Activated CD4-positive, alpha-beta T cell treated with anti-CD3 and anti-CD28 coated beads, Interleukin-2, amount 50 U/mL, for 48 hours (primary cell): ENCODE measurements at places on chromosomes 7 and 10.
A peak's percentile ranks its signal among the peaks of the same experiment; 100 is the strongest.

GRCh38 chr10:27743877-27744801 lies 1.5 kb downstream of the MKX start:
- peak; percentile 21 for DNase-seq

DNA sequence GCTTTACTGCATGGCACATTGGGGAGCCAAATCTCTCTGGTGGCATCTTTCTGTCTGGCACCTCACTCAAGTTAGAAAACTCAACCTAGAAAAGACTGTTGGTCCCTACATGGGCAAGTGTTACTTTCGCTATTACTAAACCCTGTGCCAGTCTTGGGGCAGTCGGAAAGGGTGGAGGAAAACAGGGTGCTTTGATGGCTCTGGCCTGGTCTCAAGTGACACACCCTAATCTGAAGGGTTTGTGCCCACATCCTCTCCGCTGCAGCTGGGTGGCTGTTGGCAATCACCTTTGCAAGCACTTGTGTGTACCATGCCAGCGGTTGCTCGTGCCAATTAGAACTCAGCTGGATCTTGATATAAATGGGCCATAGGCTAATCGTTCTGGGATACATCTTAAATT lies 159.8 kb upstream of the ITGB1 start:
- peak; percentile 54 for DNase-seq

- DNase-seq = no peak
Observed at GRCh38 chr7:138584696-138585095, 116.5 kb downstream of the SVOPL start.

DNA sequence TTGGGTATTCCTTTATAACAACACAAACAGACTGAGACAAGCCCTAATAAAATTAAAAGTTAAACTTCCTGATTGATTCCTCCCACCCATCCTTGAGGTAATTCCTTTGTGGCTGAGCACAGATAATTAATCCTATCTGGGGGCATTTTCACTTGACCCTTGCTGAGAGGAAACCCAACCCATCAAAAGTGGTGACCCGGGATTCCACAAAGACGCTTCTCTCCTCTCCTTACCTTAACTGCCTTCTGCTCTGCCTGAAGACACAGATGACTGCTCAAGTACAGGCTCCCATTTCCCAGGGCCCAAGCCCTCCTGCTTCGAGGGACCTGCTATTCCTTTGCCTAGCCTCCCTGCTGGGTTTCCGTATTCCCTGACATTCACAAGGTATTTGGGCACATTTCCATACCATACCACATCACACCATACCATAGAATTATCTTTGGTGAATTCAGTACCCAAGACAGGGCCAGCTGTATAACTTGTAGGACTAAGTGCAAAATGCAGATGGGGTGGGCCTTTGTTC lies 9.8 kb upstream of the MAPK8 start:
- DNase-seq = no peak

- DNase-seq = no peak
Observed at GRCh38 chr10:75613685-75614504, 182.5 kb downstream of the LRMDA start.
